ENCODE measurements at places on chromosomes 13 and 19.

DNA sequence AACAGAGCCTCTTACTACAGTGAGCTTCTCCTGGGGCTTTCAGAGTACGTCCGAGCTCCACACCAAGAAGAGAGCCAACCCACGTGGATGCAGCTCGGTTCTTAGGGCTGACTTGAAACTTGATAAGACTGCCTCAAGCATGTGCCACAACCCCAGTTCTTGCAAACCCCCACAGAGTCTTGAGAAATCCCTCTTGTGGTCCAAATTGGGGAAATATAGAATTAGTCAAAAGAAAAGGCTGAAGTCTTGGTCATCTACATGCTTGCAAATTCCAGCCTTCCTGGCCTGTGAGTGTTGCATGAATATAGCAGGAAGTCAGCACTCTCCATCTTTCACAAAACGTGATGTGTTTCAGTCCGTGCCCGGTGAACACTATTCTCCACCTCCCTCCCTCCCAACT is 95.2 kb downstream of the GGACT start:
- DNase-seq, result no peak

DNA sequence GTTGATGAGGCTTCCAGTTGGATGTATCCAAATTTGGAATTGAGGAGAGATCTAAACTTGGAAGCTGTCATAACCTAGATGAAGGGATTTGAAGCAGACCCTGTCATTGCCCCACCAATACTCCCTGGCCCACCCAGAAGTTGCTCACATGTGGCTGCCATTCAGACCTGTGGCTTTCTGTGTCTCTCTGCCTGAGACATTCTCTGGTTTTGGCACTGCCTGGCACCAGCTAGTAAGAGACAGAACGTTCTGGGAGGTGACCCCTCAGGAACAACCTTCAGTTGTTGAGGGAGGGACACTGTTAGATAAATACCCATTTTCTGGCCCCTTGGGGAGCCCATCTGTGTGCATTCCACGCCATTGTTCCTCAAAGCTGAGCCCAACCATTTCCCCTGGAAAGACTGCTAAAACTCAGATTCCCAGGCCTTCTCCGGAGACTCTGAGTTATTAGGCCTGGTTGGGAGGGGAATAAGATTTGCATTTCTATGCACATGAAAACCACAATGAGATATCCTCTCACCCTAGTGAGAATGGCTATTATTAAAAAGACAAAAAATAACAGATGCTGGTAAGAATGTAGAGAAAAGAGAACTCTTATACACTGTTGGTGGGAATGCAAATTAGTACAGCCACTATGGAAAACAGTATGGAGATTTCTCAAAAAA is 290.4 kb downstream of the TSHZ3 start:
- DNase-seq, result no peak

- DNase-seq, result no peak
Observed at GRCh38 chr19:46133101-46133627, 8.7 kb upstream of the IGFL3 start.

DNA sequence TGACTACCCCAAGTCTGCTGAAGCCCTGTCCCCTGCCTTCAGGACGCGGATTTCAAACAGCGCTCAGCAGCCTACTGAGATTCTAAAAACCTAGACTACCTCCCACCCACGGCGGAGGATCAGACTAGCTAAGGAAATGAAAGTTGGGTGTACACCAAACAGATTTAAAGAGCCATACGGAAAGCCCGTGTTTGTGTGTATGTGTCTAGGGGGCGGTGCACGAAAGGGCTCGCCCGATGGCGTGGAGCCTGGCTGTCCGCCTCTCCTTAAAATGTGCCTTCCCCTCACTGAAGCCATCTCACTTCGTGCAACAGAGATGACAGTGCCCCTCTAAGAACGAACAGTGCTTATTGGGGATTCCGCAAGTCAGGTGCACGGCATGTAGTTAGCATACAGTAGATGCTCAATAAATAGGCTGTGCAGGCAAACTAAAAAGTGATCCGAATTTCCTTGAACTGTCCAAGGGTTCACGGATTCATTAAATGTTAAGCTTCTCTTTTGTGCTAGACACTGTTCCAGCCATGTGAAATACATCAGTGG is 639 bp downstream of the LENG1 start:
- peak; percentile 36 for DNase-seq

GRCh38 chr13:106540613-106541012 is 5.2 kb upstream of the EFNB2 start:
- DNase-seq, result no peak

DNA sequence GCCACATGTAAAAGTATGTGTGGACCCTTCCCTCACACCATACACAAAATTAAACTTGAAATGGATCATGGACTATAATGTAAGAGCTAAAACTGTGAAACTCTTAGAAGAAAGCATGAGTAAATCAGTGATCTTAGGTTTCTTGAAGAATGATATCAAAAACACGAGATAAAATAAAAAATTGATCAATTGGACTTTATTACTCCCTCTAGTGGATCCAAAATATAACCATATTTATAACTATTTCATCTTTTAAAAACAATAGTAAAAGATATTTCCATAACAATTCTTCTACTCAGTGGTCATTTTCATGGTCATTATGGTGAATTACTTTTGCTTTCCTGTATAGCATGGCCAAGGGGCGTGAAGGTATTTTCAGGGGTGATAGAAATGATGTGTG is 174.6 kb upstream of the LSM14A start:
- DNase-seq, result no peak

DNA sequence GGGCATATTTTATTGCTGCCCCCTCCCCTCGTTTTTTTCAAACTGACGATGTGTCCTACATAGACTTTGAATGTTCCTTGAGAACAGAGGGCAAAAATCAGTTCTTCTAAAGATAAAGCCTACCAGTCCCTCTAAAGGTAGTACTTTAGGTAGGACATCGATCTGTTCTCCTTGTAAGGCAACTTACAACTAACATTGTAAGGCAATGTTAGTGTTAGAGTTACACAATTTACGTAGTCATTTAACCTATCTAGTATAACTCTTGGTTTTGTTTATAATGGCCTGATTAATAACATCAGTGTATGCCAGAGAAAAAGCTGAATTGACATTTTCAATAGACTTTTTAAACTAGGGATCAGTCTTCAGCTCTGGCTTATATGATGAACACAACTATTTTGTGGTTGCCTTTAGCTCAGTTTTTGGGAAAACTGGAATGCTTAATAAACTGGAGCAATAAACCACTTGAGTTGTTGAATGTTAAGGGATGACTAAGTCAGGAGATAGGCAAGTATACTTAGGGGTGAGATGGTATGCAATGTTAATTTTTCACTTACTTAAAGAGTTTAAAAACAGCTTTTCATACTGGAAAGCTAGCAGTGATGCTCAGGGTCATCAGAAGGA is 2.2 kb downstream of the NDFIP2 start:
- no peak for DNase-seq

DNA sequence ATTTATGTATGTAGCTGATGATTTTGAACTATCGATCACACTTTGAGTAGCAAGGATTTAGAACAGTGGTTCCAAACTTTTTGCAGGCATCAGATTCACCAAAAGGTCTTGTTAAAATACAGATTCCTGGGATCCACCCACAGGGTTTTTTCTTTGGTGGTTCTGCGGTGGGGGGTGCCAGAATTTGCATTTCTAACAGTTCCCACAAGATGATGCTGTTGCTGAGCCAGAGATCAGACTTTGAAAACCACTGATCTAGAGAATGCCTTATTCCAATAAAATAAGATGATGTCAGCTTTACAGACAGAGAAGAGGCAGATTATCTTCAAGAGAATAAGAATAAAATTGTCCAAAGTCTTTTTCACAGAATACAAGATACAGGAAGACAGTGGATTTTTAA is 80.9 kb upstream of the SHISA2 start:
- DNase-seq, result no peak

DNA sequence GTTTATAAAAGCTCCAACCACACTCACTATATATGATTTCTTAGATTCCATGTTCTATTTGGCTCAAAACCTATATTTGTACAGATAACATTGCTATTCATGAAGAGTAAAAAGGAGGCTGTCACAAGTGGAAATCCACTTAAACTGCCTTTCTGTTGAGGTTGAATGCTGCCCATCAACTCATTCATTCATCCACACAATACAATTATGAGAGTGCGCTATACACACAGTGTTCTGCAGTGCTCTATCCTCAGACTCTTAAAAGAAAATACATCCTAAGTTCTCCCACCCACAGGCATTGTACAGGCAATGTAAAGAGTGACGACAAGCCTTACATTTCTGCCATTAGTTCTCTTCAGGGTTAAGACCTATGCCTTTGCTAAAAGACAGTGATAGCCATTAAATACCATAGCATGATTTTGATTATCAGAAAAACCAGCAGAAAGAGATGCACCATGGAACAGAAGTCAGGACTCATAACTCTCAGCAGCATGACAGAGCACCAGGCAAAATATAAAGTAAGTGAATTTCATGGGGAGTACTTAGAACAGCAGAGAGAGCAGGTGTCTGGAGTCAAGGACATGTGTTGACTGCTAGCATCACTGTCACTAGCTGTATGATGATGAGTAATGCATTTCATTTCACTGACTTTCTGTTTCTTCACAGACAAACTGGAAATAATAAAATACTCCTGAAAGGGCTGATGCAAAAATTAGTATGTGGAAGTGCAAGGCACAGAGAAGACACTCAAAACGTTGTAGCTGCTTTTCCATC is 218.0 kb downstream of the RBM26 start:
- DNase-seq, result no peak

DNA sequence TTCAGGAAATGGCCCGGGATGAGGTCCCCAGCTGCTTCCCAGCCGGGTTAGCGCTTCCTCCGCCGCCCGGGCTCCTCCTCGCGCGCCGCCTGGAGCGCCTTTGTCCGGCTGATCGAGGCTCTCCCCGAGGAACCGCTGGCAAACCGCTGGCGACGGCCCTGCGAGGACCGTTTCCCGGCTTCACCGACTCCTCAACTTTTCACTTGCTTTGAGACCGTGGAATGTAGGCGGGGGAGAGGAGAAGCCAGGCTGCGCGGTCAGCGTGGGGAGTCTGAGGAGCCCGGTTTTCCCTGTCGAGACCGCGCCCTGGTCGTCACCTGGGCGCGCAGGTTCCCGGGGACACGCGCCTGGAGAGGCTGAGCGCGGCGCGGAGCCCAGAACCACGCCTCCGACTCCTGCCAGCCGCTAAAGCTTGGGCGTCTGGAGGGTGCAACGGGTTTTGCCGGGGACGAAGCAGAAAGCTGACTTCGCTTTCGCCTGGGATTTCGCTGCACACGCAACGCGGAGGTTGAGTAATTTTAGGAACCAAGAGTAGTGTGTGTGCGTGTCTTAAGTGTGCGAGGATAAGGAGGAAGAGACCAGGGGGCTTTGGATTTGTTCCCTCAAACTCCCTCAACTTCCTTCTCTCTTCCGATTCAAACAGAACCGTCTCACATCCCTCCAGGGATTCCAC is 7.3 kb upstream of the DGKH start:
- peak; percentile 59 for DNase-seq

GRCh38 chr19:13639342-13639929 is 124.9 kb upstream of the MRI1 start:
- DNase-seq, result no peak

GRCh38 chr19:20416661-20417060 is 148.9 kb downstream of the ZNF737 start:
- no peak for DNase-seq

- DNase-seq, result no peak
Observed at GRCh38 chr13:112978561-112979405, 9.8 kb downstream of the MCF2L start.

DNA sequence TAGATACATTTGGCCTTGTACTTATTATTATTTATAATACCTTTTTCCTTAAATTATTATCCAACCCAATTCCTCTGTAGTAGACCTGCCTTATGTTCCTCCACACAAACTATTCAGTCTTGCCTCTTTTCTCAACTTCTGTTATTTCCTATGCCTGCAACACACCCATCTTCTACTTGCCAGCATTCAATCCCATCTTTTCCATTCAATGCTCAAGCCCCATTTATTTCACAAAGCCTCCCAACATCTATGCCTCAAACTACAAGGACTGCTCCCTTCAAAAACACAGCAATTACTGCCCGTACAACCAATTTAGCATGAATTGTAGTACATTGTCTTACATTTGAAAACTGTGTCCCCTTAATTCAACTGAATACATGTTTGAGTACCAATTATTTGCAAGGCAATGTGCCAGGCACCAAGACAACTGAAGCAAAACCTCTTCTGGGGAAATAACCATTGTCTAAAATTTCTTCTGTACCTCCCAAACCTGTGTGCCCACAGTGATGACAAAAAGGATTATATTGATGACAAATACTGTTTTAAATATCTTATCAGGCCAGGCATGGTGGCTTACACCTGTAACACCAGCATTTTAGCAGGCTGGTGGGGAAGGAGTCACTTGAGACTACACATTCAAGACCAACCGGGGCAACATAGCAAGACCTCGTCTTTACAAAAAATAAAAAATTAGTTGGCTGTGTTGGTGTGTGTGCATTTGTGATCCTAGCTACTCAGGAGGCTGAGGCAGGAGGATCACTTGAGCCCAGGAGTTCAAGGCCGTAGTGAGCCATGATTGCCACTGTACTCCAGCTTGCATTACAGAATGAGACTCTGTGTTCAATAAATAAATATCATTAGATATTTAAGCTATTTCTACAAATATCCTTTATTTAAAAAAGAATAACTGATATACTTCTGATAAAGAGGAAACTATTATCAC is 35.1 kb downstream of the ELF1 start:
- no peak for DNase-seq

- no peak for DNase-seq
Observed at GRCh38 chr13:106349080-106349931, 186.2 kb downstream of the EFNB2 start.

DNA sequence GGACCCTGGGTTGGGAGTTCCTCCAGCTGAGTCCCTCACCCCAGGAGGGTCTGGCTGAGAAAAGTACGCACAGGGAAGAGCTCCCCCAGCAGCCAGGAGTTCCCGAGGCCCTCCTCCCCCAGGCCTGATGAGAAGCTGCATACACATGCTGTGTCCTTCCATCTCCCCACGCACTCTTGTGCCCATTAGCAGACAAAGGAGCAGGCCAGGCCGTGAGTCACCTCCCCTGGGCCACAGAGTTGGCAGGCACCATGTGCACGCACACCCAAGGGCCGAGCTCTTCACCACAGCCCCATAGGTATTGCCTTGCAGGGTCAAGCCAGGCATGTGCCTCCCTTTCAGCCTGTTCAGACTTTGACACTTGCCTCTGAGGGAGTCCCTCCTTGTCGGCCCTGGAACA is 17.5 kb downstream of the MAU2 start:
- no peak for DNase-seq

GRCh38 chr13:94154367-94154766 is 325.1 kb downstream of the DCT start:
- DNase-seq, result no peak

DNA sequence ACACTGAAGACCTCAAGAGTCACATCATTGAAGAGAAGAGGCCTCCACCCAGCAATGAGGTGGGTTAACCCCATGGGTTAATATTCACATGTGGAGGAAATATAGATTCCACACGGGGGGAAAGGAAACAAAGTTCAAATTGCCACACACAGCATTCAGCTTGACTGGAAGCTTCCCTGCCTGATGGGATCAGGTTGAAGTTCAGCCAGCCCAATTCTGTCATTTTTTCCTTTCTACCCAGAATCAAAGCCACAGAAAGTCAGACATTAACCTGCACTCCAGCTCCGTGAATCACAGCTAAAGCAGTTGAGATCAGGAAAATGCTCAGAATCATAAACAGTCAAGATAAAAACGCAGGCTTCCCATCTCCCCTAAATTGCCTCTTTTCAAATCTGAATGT is 208.7 kb upstream of the OBI1 start:
- DNase-seq, result no peak

GRCh38 chr19:6501740-6502648 is at the start of gene TUBB4A:
Gene TUBB4A (minus strand): TSS chr19:6502309. CDS start chr19:6502212, 97 bp downstream.
- DNase-seq, result peak; percentile 67

- no peak for DNase-seq
Observed at GRCh38 chr13:30299786-30300185, 7.6 kb downstream of the KATNAL1 start.

All from activated T-cell treated with anti-CD3 and anti-CD28 coated beads, Interleukin-2, amount 50 U/mL, for 72 hours (primary cell).